Left hindlimb (tissue), 1 donor: ENCODE measurements at places on chromosomes 5 and 9.

DNA sequence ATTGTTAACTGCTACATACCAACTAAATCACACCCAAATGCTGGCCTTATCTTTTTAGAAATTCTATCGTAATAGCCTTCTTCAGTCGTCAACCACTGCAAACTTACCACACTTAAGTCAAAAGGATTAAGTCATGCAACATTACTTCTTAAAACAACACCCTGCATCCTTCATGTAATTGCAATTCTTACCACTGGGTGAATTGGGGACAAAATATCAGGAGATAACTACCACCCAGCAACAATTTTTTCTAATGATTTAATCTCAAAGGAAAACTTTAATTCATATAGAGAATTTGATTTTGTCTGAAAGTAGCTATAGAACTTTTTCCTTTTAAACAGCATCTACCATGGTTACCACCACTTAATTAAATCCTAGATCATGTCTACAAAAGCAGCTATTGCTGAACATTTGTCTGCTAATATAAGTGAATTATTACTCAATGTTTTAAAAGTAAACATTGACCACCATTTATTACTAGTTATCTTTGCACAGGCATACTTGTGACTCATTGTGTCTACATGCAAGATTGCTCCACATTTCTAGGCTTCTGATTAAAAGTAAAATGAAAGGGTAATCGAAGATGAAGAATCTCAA, 10.5 kb downstream of the MLLT3 start:
- DNase-seq, result no peak

GRCh38 chr9:134068744-134069479, 1.1 kb upstream of the BRD3 start:
- DNase-seq, result no peak

DNA sequence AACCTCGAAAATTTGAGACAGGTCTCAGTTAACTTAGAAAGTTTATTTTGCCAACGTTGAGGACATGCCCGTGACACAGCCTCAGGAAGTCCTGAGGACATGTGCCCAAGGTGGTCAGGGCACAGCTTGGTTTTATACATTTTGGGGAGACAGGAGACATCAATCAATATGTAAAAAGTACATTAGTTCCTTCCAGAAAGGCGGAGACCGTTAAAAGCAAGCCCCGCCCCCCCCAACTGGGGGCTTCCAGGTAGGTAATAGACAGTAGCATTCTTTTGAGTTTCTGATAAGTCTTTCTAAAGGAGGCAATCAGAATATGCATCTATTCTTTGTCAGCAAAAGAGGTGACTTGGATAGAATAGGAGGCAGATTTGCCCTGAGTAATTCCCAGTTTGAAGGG, 599 bp upstream of the MOCS2 start:
- DNase-seq, result no peak

DNA sequence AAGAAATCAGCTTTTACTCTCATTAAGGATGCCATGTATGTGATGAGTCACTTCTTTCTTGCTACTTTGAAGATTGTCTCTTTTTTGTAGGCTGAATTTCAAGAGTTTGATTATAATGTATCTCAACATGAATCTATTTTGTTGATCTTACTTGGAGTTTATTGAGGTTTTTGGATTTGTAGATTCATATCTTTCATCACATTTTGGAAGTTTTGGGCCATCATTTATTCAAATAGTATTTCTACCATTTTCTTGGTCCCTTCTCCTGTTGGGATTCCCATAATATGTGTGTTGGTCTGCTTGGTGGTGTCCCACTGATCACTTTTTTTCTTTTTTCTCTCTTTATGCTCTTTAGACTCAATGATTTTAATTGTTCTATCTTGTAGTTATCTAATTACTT, 116.3 kb downstream of the CNTLN start:
- no peak for DNase-seq

DNA sequence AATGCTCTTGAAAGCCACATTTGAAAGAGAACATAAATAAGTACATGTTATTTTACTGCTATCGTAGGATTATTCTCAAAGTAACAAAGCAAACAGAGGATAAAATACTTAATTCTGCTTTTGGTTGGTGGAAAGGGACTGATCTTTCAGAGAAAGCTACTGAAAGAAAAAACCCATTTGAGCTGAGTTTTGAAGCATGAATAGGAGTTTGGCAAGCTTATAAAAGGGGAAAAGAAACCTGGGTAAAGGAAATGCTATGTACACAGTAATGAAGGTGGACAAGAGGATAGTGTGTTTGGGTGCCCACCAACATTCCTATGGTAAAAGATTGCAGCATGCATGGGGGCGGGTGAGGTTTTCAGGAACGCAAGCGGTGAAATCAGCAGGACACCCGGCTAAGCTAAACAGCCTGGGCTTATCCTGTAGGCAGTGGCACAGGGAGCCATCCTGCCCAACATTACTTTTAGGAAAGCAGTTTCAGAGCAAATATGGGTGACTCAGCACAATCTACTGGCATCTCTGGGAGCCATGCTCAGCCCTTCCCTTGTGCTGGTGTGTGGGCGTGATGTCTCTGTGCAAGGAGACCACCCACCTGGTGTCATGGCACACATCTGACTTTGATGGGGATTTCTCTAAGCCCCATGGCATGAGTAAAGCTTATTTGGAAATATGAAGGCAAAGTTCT, 673.9 kb upstream of the KLF4 start:
- DNase-seq, result no peak

DNA sequence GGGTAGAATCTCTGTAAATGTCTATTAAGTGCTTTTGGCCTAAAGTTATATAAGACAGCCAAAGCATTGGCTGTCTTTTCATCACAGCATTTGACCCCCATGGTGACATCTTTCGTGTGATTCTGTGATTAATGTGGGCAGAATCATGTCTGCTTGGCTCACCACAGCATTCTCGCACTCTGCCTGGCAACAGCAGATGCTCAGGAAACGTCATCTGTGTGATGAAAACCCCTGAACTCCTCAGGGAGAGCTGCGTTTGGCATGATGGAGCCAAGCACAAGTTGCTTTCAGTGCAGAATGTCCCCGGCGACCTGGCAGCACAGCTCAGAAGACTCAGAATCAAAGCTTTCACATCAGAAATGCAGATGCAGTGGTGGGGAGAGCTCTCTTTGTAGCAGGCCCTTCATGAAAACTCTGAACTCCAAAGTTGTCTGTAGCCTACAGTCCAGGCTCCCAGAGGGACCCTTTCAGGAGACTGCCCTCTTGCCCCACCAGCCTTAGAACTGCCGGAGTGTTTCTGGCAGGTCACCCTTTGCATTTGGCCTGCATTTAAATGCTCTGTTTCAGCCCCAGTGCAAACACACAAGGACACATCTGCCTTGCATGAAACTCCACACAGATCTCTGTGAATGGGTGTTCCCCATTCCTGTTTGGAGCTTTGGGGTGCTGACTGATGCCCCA, 155.6 kb upstream of the PANK3 start:
- no peak for DNase-seq

DNA sequence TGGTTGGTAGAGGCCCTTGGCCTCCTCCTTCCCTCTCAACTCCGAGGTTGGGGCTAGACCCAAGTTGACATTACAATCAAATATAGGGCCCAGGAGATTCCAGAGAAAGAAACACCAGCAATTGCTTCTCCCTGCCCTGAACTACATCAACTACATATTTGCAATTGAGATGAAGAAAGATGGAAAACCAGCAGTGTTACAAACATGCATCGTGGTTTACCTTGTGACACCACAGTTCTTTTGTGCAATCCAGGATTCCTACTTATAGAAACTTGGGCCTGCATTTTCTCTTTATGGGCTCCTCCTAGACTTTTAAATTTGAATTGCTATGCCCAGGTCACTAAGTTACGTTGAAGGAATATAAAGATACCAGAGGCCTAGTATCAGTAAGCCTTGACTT, 126.7 kb downstream of the DCP2 start:
- DNase-seq, result no peak

- no peak for DNase-seq
Measured at GRCh38 chr9:99031319-99031718, 73.6 kb upstream of the TGFBR1 start.

DNA sequence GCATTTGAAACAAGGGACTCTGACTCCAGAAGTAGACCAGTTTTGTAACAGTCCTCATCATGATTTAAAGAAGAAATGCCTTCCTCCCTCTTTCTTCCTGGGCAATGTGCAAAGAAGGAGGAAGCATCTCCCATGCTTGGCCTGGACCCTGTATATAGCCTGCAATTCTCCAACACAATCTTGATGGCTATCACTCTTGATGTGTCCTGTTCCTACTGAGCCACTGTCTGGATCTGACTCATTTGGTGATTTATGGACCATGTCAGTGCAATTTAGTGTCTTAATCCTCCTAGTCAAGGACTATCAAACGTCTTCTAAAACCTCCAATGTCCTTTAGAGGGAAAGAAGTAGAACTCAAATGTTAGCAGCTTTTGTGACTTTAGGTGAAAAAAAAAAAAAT, 697.3 kb downstream of the TLR4 start:
- DNase-seq, result no peak

DNA sequence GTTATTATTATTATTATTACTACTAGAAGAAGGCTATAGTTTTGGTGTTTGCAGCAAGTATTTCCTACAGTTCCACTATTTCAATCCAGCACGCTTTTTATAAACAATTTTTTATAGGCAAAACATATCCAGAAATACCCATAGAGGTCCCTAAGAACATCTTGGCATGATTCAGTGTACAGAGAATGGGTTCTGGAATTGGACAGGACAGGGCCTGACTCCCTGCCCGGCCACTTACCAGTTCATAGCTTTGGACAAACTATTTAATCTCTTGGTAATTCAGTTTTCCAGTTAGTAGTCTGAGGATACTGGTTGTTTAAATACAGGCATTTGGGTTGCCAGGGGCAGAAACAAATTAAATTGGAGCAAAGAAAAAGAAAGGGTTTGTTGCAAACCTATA, 91.2 kb downstream of the PGM5 start:
- DNase-seq, result no peak

- no peak for DNase-seq
Measured at GRCh38 chr9:35540315-35540714, 50.4 kb downstream of the RUSC2 start.

GRCh38 chr9:80040457-80040856, 468.7 kb downstream of the TLE4 start:
- DNase-seq, result no peak

DNA sequence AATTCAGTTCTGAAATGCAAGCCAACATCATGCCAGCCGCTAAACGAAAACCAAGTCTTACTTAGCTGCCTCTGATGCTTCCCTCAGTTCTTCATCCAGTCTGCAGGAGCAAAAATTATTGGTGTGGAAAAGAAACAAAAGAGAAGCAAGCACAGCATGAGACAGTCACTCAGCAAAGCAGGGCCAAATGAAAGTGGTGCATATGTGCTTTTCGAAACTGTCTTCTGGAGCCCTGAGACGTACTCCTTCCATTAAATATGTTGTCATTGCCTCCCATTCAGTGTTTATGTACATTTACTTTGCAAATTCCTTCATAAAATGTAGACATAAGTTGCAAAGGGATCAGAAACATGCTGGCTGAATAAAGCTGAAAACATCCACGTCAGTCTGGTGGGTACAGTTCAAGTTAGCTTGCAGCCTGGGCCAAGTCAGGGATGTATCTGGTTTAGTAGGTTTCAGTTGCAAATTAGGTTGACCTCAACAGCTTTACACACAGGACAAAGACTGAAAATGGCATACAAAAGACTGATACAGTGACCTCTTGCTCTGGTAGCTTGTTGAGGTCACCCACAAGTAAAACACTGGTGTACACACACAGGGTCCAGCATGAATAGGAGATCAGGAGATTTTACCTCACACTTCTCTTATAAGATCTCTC, 139.7 kb upstream of the PCA3 start:
- DNase-seq, result no peak
